GM13977 (cell line): ENCODE measurements at places on chromosomes 4 and X.

- no peak for DNase-seq
Measured at GRCh38 chr4:156294577-156294976, 340.9 kb upstream of the CTSO start.

DNA sequence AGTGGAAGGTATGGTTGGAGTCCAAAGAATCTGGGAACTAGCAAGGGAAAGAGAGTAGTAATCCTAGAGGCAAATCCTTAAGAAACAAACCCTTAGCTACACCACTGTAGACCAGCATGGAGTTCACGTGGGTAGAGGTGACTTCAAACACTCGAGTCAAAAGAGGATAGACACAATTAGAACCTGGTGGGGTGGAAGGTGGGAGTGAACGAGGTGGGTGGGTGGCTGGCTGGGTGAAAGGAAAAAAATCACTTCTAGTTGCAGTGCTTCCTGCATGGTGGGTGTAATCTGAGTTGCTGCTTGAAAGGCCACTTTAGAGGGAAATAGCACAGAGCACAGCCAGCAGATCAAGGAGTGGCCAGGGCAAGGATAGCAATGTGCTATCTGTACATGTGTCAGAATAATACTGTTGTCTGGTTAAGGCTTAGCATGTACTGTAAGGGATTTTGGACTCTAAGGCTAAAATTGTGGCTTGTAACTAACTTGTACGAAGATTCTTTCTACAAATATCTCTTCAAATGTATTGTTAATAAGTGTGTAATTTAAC lies 356.2 kb downstream of the GRIA2 start:
- no peak for DNase-seq

DNA sequence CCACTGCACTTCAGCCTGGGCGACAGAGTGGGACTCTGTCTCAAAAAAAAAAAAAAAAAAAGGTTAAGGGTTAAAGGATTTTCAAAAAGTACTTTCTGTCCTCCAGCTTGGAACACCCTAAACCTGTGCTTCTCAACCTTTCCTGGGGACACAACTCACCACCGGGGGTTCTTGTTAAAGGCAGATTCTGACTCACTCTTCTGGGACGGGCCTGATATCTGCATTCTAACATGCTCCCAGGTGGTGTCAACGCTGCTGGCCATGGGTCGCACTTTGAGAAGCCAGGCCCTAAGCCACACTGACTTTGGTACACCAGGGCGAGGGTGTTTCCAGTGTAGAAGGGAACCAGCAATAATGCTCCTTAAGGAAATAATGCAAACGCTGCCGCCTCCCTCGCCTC lies 46.1 kb downstream of the AFAP1 start:
- DNase-seq, result no peak

GRCh38 chr4:5992171-5992827 lies 25.9 kb downstream of the C4orf50 start:
- no peak for DNase-seq

DNA sequence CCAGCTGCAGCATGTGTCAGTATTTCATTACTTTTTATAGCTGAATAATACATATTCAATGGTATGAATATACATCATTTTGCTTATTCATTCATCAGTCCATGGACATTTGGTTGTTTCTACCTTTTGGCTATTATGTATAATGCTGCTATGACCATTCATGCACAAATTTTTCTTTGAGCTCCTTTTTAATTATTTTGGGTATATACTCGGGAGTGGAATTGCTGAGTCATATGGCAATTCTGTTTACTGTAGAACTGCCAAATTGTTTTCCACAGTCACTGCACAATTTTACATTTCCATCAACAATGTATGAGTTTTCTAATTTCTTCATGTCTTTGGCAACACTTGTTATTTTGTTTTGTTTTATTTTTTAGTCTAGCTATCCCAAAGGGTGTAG lies 405.9 kb upstream of the PITX2 start:
- no peak for DNase-seq

DNA sequence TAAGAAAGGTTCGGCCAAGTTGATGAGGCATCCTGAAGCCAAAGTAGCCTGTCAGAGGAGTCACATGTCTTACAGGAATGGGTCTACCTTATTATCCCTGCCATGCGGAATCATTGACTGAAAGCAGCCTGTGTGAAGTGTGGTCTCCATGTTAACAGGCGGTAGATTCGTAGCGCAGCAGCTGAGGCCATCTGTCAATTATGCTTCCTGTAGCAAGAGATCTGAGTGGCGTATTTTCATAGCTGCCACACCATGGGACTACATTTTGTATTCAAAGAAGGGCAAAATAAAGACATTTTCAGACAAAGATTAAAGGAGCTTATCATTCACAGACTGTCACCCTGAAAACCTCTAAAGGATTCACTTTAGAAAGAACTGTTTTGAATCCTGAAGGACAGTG lies 11.2 kb upstream of the MED14 start:
- DNase-seq, result no peak
